ENCODE measurements at places on chromosomes 4 and X.
A peak's percentile ranks its signal among the peaks of the same experiment; 100 is the strongest.

DNA sequence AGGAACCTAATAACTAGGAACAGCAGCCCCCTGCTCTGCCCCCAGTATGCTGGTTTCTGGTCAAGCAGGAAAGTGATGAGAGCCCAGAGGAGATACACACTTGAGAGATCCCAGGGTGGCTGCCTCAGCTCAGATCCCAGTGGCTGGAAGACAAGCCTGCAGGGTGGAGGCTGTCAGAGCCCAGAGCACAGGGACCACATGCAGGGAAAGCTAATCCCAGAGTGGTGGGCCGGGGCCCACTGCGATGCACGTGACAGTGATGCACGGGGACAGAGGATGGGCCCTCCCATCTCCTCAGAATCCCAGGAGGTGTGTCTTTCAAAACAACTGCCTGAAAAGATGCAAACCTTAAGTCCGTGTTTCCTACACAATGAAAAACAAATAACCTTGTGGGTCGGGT, 29.1 kb upstream of the CRMP1 start:
- no peak for DNase-seq

- no peak for DNase-seq
Observed at GRCh38 chrX:75038925-75039324, 113.7 kb upstream of the NEXMIF start.

- DNase-seq = no peak
Observed at GRCh38 chr4:13907255-13907751, 279.8 kb upstream of the BOD1L1 start.

GRCh38 chr4:37653601-37654000, 32.6 kb downstream of the RELL1 start:
- DNase-seq = no peak

DNA sequence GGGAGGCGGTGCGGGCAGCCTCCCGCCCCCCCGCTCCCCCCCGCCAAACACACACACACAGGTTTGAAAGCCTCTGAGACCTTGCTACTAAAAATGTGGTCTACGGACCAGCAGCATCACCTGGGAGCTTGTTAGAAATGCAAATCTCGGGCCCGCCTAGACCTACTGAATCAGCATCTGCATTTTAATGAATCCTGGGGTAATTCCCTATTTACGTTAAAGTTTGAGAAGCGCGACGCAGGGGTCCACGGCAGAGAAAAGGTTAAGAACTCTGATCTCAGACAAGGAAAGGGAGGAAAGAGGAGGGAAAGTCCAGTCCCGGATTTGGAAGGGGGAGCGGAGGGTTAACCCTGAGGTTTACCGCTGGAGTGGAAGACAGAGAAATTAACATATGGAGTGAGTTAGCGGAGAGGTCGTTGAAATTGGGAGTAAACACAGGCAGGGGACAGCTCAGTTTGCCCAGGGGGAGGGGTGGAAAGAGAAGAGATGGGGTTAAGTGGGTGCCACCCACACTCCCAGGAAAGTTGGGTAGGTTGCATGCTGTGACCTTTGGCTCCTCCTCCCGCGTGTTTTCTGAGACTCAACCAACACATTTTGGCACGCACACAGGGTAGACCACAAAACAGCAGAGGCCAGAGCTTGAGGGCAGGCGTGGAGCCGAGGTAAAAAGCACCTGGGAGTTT, 483.6 kb downstream of the BCOR start:
- DNase-seq = peak; percentile 72

DNA sequence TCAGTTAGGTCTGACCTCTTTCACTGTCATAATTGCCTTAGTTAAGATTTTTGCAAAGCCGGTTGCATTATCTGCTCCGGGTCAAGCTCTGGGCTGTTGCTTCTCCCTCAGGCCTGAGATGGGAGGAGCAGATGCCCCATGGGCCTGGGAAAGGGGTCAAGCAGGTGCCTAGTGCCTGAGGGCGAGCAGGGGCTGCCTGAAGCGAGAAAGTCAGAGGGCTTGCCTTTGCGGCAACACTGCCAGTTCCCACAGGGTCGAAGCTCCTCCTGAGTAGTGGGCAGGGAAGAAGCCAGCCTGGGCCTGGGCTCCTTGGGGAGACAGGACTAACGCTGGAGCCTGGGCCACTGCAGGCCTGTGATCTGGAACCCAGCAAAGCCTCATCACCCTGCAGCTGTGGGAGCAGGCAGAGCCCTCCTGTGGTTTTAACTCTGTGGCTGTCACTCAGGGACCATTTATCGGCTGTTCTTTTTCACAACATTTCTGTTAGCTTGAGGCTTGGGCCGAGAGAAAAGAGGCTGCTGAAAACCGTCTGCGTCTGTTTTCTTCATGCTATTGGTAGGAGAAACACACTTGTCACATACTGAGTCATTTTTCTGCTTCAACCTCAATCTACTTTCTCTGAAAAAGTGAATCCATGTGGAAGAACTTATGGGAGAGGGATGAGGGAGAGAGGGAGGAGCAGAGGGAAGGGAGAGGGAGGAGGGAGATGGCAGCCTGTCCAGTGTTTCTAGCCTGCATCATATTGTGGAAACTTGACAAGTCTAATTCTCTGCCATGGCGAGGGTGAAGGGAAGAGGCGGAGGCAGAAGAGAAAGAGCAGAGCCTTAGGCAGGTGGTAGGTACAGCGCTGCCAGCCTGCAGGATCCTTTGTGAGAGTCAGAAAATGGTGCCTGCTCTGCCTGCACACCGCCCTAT, 68.4 kb downstream of the RHOH start:
- DNase-seq = no peak

DNA sequence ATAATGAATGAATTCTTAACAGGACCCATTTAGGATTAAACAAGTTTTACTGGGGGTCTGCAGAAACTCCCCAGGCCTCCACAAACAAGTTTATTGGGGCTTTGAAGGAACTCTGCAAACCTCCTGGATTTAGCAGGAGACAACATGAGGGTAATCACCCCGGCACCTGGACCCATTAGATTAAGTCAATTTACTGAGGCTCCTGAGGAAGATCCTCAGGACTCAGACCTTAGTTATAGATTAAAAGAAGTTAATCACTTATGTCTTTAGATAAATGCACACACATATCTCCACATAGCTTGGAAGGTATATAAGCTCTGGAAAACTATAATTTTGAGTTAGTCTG, 29.4 kb downstream of the XG start:
- DNase-seq = no peak

GRCh38 chr4:124483048-124483906, 229.3 kb downstream of the ANKRD50 start:
- DNase-seq = peak; percentile 29

DNA sequence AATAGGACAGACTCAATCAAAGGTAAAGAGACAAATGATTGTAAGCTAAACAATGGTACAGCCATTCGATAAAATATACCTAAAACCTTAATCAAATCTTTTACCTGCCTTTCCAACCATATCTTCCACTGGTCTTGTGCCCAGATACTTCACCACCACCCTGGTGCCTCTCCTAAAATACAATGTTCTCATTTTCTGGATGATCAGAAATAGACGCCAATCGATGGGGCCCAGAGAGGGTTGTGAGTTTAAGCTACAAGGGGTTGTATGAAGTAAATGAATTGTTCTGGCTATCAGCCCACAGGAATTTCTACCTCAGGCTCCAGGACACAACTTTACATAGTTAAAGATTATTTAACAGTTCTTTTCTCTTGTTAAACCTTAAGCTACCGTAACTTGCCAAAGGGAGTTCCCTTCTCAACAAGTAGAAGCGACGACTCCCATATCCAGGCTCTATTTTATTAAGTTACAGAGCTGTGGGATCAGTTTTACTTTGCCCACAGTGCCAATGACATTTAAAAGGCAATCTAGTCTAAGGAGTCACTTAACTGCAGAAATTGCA, 99.1 kb downstream of the CHRNA9 start:
- no peak for DNase-seq

DNA sequence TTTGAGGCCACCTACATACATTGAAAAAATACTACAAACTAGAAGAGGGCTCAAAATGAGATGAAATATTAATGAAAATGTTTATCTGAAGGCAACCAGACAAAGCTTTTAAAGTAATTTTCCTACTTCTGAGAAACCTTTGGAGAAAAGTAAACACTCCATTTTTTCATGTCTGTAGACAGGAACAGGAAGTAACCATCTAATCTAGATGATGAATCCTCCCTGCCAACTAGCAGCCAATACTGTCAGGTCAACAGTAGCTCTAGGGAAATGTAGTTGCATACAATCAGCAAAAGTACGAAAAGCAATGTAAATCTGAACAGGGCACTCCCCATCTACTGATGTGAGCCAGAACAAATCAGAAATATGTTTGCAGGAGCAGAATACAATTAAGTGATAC, 49.0 kb downstream of the AMMECR1 start:
- DNase-seq = no peak

DNA sequence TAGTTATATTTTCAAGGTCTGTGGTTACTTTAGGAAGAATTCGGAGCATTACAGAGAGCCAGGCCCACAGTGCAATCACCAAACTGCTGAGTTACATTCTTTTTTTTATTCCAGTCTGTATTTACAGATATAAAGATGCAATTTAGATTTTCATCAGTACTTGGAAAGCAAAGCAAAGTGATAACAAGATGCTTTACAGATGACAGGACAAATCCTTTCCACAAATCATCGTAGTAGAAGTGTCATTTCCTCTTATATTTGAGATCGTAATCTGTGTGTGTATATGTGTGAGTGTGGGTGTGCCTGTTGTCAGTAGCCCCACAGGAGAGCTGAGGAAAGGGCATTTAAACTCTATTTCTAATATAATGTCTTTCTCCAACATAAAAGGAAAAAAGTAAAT, 1893.7 kb downstream of the STIM2 start:
- no peak for DNase-seq

DNA sequence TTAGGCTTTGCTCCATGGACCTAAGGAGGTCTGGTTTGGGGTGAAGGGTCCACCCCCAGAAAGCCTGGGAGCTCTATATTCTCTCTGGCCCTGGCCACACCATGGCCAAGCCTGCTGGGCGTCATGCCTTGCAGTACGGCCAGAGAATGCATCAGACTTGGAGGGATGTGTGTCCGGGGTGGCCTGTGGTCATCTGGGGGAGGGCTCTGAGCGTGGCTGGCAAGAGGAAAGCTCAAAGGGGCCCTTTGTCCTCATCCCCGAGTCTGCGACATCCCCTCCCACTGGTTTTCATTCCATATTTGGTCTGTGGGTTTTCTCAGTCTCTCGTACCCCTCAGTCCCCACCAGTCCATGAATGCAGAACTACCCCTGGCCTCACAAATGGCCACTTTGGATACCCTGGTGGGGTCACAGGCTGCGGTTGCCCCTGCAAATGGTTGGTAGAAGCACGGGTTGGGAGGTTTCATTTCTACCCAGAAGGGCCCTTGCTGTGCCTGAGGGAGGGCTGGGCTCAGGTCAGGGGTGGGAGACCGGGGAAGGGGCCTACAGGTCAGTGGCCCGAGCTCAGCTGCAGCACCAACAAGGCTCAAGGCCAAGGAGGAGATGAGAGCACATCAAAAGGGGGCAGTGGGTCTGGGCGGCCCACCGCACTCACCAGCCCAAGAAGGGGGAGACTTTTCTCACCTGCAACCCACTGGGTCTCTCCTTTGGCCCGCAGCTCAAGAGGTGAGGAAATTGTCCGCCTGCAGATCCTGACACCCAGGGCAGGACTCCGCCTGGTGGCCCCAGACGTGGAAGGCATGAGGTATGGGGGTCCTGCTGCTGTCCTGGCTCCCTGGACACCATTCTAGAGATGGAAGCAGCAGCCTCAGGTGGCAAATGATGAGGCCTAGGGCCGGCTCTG, 30.2 kb downstream of the ZNF185 start:
- no peak for DNase-seq

- peak; percentile 76 for DNase-seq
Observed at GRCh38 chrX:6228720-6229119, at the start of gene NLGN4X. TSS of gene NLGN4X (minus strand) at chrX:6228867. CDS start at chrX:6151466, 77,401 bp downstream.

GRCh38 chr4:155885666-155886065, 17.8 kb upstream of the TDO2 start:
- DNase-seq = no peak

All from NCI-H1092 (cell line).